ENCODE measurements at places on chromosomes 5 and 9.
A peak's percentile ranks its signal among the peaks of the same experiment; 100 is the strongest.

DNA sequence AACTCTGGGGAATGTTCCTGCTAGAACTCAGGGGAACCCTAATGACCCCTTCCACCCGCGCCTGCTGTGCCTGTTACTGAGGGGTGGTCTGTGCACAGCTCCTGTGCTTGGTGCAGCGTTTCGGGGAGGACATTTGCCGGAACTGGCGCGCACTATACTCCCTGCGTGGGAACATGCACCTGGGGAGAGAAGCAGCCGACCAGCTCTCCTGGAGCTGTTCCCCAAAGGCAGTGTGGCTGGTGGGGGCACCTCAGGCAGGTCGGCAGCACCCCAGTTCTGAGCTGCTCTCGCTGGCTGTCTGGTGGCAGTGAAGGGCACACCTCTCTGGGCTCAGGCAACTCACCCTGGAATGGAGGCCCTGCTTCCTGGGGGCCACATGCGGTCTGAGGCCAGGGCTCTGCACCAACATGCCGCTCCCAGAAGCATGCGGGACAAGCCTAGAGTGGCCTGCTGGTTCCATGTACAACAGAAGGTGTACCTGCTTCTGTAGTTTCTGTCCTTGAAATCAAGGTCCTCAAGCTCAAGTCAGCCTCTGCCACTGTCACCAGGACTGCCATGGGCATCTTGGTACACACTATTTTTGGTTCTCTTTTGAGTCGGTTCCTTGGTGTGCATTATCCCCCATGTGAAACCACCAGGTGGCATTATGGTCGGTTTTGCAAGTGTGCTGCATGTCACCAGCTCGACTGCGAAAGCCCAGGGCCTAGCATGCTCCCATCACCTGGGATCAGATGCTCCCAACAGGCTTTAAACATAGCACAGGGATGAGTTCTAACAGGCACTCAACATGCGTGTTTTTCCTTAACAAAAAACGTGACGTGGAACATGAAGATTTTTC is 7.8 kb upstream of the MRNIP start:
- no peak for DNase-seq

DNA sequence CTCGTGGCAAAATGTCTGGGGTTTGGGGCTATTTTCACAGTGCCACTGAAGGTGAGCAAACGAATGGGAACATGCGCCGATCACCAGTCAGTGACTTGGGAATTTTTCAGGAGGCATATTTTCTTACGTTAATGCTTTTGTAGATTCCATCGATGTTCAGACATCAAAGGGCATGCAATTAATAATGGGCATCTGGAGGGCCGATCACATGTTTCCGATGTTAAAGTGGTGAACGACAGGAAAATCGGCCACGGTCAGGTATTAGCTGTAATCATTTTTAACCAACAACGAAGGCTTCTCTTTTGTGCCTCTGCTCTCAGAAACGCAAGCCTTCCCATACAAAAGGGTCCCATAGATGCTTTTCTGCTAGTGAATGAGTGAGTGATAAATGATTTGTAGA is 155.0 kb upstream of the PITX1 start:
- DNase-seq: no peak

- no peak for DNase-seq
These were observed 185.4 kb downstream of the TTC39B start for GRCh38 chr9:15121630-15122029.

DNA sequence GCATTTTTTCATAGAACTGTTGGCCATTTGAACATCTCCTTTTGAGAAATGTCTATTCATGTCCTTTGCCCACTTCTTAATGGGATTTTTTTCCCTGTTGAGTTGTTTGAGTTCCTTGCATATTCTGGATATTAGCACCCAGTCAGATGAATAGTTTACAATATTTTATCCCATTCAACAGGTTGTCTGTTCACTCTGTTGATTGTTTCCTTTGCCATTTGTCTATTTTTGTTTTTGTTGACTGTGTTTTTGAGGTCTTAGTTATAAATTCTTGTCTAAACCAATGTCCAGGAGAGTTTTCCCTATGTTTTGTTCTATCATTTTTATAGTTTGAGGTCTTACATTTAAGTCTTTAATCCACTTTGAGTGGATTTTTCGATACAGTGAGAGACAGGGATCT is 139.0 kb upstream of the TNPO1 start:
- DNase-seq: no peak

- DNase-seq: no peak
These were observed 29.3 kb downstream of the PRRC2B start for GRCh38 chr9:131423171-131423581.

- no peak for DNase-seq
These were observed 93.1 kb upstream of the ACO1 start for GRCh38 chr9:32291370-32291769.

DNA sequence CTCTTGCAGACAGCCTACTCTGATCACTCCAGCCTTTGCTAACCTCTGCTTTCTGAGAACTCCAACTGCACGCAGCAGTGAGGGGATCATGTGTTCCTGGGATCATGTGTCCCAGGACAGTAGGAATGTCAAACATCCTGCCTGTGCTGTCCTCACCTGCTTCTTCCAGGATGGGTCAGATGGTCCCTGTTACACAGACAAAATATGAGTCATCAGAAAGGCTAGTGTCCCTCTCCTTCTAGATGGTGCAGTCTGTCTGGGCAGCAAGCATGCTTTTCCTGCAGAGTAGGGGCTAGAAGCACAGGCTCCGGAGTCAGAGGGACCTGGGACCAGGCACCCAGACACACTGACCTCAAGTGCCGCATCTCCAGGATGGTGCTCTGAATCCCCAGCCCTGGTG is 20.1 kb upstream of the SLC25A48 start:
- DNase-seq: no peak

- DNase-seq: no peak
These were observed 304.7 kb upstream of the POU5F2 start for GRCh38 chr5:94045839-94046782.

- DNase-seq: no peak
These were observed 37.1 kb downstream of the FUBP3 start for GRCh38 chr9:130616451-130616850.

GRCh38 chr5:178538741-178539229 is 51.4 kb downstream of the COL23A1 start:
- no peak for DNase-seq

DNA sequence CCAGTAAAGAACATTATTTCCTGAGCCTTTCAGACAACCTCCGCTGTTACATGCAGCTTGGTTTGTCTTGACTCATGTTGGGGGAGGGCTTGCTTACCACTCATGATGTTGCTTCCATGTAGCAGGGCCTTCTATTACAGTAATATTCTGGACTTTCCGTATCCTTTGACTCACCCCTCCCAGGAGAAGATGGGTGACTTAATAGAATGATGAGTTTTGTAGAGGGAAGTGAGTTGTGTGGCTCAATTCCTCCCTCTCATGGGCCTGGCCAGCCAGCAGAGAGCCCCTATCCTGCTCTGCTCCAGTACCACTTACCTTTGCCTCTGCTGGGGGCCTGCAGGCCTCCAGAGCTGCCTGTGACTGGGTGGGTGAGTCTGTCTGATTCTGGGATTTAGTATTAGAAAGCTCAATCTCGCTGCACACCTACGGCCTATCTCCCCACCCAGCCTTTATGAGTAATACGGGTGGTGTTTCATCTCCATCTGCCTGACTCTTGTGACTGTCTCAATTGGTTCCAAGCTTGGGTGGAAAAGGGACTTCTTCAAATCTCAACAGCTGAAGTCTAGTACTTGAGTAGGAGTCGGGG is 52.6 kb upstream of the KLF9 start:
- DNase-seq: no peak

DNA sequence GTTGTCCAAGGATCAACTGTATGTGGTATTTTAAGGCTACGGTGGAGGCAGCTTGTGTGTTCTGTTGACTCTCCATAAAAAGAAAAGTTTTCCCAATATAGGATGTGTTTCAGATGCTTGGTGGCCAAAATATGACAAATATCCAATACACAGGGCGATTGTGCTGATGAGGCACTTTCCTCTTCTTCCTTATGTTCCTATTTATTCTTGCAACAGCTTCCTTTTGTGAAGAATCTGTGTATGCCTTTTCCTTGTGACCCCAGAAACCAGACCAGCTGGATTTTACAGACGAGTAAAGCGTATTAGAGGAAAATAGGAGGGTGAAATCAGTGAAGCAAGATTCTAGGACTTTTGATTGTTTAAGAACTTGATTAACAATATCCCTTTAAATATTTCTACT is 452.0 kb downstream of the DMAC1 start:
- no peak for DNase-seq

DNA sequence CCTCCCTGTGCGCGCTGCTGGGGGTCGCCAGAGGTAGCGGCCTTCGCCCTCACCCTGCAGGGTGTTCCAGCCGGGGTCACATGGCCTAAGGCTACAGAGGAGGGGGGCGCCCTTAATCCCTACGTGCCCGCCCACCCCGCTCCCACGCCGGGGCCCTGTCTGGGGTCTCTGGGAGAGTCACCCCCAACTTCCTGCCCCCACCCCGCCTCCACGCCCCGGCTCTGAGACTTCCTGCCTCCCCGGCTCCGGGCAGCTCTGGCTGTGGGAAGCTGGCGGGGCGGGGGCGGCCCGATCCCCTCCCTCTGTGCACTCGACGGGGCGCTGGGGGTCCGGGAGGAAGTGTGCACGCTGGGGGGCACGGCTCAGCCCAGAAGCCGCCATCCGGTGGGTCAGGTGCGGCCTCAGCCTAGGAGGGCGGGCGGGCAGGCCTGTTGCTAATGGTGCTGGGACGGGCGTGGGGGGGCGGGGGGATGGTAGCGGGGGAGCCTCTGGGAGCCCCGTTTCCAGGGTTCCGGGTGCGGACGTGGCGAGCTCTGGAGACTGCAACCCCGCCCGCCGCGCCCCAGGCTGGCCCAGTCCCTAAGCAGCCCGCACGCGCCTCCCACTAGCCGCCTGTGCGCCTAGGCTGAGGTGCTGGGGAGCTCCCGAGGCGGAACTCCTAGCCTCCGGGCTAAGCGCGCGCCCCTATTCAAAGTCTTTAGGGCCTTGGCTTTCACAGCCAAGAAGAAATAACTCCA is 61.6 kb downstream of the CXXC5 start:
- DNase-seq: peak; percentile 55

- no peak for DNase-seq
These were observed 39.6 kb downstream of the CDKL3 start for GRCh38 chr5:134327327-134327726.

GRCh38 chr5:142358648-142359047 is 33.8 kb upstream of the SPRY4 start:
- DNase-seq: no peak

DNA sequence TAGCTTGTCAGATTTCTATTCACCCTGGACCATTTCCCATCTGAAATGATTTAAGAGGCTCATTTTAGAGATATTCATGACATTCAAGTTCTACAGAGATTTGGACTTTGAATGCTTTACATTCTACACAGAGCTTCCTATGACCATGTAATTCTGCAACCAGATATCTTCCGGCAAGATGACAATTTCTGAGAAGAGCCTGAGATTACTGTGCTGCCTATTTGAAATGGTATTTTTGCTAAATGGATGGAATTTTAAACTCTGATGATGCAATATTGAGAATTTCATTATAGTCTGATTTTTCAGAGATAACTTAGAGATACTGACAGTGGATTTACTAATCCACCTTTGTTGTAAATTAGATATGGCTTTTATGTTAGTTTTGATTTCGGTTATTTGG is 16.0 kb upstream of the ACOT12 start:
- DNase-seq: no peak

- DNase-seq: no peak
These were observed 230.9 kb downstream of the PIK3R1 start for GRCh38 chr5:68446487-68446894.
